ENCODE measurements at places on chromosomes 6 and 20. TPM values are rescaled to one million over a fixed set of nuclear protein-coding genes. Genes with fewer than 3 reads are reported as not detected.

- no peak for DNase-seq
- H3K36me3 ChIP-seq, result no peaks in the 10 kb centered on the region
- no peaks in the 10 kb centered on the region for H3K4me1 ChIP-seq
Observed at GRCh38 chr20:13322198-13322597, 101.1 kb downstream of the ISM1 start.

CASS4 gene
- total RNA-seq, result 0.42 TPM

DNA sequence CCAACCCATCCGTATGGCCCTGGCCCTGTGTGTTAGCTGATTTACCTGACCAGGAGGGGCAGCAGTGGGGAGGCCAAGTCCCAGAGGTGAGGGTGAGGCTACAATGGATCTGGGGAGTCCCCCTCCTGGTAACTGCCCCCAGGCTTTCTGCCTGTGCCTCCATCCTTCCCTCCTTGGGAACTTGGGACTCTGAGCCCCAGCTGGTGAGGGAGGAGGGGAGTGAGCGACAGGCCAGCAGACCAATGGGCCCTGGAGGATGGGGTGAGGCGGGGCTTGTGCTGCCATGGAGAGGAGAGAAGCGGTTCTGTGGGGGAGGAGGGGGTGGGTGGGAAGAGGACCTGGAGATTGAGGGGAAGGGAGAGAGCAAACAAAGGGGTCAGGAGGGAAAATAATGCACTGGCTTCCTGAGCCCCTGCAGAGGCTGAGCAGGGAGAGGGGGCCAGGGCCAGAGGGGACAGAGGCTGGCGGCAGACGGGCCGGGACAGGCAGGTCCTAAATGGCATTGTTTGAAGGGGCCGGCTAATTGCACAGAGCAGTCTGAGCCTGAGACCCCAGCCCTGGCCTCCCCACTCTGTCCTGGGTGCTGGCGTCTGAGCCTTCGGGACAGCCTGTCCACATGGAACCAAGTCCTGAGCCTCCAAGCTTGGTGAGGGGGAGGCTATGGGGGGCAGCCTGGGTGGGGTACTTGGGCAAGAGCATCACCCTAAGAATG is 17.5 kb downstream of the DNMT3B start:
- H3K36me3 ChIP-seq, result no peaks in the 10 kb centered on the region
- no peaks in the 10 kb centered on the region for H3K4me1 ChIP-seq
- no peak overlapping the region for H3K27ac ChIP-seq

TASP1 gene
- 23.9 TPM for total RNA-seq

DNA sequence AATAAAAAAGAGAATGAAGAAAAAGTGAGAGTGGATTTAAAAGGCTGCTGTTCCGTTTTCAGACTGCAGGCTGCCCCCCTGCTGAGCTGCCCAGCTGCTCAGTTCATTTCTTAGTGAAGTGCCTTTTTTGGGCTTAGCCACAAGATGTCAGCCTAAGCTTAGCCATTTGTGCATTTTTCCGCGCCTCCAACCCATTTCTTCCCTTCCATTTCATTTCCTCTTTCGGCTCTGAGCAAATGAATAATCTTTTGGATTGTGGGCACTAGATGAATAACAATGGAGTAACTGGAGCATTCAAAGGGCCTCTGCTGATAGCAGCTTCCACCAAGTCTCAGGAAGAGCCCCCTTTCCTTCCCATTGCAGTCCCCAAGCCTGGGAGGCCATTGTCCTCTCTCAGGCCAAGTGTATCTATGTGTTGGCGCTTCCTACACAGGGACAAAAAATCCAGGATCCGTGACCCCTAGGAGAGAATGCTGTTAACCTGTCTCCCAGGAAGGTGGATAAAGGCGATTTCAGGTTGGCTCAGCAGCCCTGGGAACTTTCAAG is 83.5 kb upstream of the SPTLC3 start:
- no peaks in the 10 kb centered on the region for H3K4me1 ChIP-seq
- no peaks in the 10 kb centered on the region for H3K36me3 ChIP-seq
- no peak overlapping the region for H3K27ac ChIP-seq
- H3K4me3 ChIP-seq, result no peak overlapping the region

GRCh38 chr6:110687326-110687725 is 127.9 kb downstream of the CDK19 start:
- H3K4me3 ChIP-seq, result no peak overlapping the region
- H3K27ac ChIP-seq, result no peak overlapping the region
- DNase-seq, result no peak

DNA sequence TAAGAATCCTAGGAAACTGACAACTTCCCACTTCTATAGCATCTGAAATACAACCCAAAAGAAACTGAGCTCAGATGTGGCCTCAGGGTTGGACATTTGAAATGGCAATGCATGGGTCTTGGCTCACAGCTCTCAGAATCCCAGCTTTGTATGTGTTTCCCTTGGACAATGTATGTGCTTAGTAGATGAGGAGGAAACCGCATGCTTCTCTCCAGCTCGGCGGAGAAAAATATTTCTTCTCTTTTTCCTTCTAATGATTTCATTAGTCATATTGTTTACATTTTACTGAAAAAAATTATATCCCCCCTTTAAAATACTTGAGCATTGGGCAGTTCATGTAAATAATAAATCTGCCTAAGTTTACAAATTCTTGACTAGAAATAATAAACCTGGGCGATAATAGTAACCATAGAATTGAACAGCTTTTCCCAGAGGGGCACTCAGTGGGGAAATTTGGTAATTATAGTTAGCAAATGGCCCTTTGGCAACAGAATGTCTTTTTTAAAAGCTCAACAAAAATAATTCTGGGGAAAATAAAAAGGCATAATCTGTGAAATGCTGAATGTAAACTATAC is 55.3 kb downstream of the PFDN4 start:
- no peaks in the 10 kb centered on the region for H3K27me3 ChIP-seq
- H3K36me3 ChIP-seq, result no peaks in the 10 kb centered on the region
- H3K4me3 ChIP-seq, result no peak overlapping the region
- no peak for DNase-seq

TRIM31 gene
- total RNA-seq, result not detected

IPCEF1 gene
- total RNA-seq, result 0.70 TPM

DNA sequence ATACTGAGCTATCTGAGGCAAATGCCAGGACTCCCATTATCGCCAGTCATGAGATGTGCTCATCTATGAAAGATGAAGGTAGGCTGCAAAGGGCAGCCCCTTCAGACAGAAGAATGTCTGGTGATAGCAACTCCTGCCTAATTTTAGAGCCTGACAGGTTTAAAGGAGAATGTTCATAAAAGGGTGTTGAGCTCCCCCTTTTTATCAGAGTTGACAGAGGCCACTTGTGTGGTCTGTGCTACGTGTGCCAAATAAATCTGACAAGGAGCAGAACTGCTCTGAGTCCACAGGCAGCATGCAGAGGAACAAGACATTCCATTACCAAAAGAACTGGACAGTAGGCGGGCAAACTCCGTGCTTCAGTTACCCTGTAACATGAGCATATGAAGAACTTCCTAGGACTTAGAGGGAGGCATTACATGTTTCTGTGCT is 101.8 kb downstream of the PREP start:
- no peak overlapping the region for H3K27ac ChIP-seq
- peaks cover 19% of the 10 kb centered on the region for H3K36me3 ChIP-seq
- no peak overlapping the region for H3K4me3 ChIP-seq
- H3K4me1 ChIP-seq, result no peaks in the 10 kb centered on the region

ATP6V1G2 gene
- 4.4 TPM for total RNA-seq

DNA sequence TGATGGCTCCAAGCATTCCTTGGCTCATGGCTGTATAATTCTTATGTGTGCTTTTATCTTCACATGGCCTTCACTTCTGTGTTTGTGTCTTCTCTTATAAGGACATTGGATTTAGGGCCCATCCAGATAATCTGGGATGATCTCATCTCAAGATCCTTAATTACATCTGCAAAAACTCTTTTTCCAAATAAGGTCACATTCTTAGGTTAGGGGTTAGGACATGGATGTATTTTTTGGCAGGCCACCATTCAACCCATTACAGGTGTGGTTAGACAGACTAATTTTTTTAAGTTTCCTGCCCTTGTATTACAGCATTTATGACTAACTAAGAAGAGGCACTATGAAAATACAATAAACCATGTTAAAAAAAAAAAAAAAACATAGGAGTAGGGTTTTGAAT is 254.0 kb downstream of the TPBG start:
- no peak overlapping the region for H3K27ac ChIP-seq
- H3K36me3 ChIP-seq, result no peaks in the 10 kb centered on the region
- DNase-seq, result no peak
- no peaks in the 10 kb centered on the region for H3K27me3 ChIP-seq
- H3K4me1 ChIP-seq, result no peaks in the 10 kb centered on the region

- no peaks in the 10 kb centered on the region for H3K27me3 ChIP-seq
- H3K4me1 ChIP-seq, result peaks cover 21% of the 10 kb centered on the region
- H3K4me3 ChIP-seq, result no peak overlapping the region
- DNase-seq, result no peak
- no peak overlapping the region for H3K27ac ChIP-seq
Observed at GRCh38 chr6:20364327-20364726, 37.4 kb upstream of the E2F3 start.

DNA sequence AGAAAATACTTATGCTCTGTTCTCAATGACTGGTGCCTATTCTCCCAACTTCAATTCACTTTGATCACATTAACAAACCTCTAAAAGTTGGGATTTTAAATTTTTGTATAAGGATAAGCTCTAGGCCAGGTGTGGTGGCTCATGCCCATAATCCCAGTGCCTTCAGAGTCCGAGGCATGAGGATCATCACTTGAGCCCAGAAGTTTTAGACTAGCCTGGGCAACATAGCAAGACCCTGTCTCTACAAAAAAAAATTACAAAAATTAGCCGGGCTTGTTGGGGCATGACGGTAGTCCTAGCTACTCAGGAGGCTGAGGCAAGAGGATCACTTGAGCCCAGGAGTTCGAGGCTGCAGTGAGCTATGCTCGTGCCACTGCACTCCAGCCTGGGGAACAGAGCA is 3.9 kb downstream of the SSR1 start:
- H3K27ac ChIP-seq, result no peak overlapping the region
- peaks cover 51% of the 10 kb centered on the region for H3K36me3 ChIP-seq
- no peak overlapping the region for H3K4me3 ChIP-seq
- H3K4me1 ChIP-seq, result peaks cover 25% of the 10 kb centered on the region

- no peak overlapping the region for H3K27ac ChIP-seq
- H3K27me3 ChIP-seq, result no peaks in the 10 kb centered on the region
Observed at GRCh38 chr6:130215526-130215925, 7.2 kb downstream of the SAMD3 start.

DNA sequence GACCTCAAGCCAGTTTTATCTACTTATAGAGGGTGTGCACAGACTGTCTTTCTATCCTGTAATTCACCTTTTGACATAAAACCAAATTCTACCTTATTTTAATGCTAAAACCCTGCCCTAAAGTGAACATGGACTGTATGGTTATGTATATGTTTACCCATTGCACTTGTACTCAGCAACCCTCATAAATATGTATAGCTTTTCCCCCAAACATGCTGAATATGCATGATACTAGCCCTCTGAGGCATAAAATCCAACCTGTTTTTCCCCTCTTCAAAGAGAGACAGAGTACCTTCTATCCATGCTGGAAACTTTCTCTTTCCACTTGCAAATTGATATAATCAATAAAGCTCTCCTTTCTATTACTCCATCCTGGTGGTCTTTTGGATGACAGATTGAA is 267.9 kb upstream of the BMP2 start:
- H3K4me1 ChIP-seq, result no peaks in the 10 kb centered on the region
- H3K36me3 ChIP-seq, result no peaks in the 10 kb centered on the region
- H3K27ac ChIP-seq, result no peak overlapping the region
- DNase-seq, result no peak
- no peak overlapping the region for H3K4me3 ChIP-seq
- H3K27me3 ChIP-seq, result no peaks in the 10 kb centered on the region

GRCh38 chr6:168469926-168470325 is 28.9 kb downstream of the SMOC2 start:
- H3K4me3 ChIP-seq, result no peak overlapping the region
- no peaks in the 10 kb centered on the region for H3K4me1 ChIP-seq
- H3K36me3 ChIP-seq, result no peaks in the 10 kb centered on the region
- H3K27me3 ChIP-seq, result no peaks in the 10 kb centered on the region
- no peak for DNase-seq

- H3K27ac ChIP-seq, result no peak overlapping the region
- no peaks in the 10 kb centered on the region for H3K36me3 ChIP-seq
- peaks cover 4% of the 10 kb centered on the region for H3K4me1 ChIP-seq
- DNase-seq, result no peak
Observed at GRCh38 chr20:20089018-20089417, 36.7 kb downstream of the CFAP61 start.

All from B cell (primary cell).